ENCODE measurements at places on chromosomes 3 and 15.

GRCh38 chr15:63953524-63953923, 92.8 kb downstream of the DAPK2 start:
- no peak for DNase-seq

- no peak for DNase-seq
Measured at GRCh38 chr3:51642462-51642861, 28.6 kb upstream of the TEX264 start.

DNA sequence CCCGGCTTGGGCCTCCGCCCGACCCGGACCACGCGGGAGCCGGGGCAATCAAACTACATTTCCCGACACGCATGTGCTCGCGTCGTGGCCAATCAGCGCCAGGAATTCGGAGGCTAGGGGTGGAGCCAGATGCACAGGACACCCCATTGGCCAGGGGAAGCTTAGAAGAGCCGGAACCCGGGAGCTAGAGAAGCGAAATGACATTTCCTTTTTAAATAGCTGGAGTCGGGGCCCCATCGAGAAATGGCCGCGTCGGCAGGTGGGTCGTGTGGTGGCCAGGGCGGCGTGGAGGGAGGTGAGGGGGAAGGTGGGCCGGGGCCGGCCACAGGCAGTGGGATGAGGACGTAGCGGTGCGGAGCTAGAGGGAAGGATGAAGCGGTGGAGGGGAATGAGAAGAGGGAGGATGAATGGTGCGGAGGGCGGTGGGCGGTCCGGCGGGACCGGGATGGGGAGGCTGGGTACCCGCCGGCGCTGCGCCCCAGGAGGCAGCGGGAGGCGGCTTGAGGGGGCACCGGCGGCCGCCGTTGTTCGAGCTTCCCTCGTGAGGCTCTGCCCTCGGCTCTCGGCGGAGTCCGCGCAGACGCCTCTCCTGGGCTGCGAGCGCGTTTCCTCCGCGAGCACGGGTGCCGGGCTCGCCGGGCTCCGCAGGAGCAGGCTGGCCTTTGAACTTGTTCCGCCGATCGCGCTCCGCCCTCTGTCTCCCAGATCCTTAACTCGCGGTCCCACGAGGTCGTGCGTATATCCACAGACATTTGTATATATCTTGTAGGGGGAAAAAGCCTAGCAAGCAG, at the start of gene KBTBD8:
Gene KBTBD8 (plus strand): TSS at position 195 of the 791 bp plus-strand sequence. CDS start 49 bp downstream, at position 244.
- DNase-seq = no peak

DNA sequence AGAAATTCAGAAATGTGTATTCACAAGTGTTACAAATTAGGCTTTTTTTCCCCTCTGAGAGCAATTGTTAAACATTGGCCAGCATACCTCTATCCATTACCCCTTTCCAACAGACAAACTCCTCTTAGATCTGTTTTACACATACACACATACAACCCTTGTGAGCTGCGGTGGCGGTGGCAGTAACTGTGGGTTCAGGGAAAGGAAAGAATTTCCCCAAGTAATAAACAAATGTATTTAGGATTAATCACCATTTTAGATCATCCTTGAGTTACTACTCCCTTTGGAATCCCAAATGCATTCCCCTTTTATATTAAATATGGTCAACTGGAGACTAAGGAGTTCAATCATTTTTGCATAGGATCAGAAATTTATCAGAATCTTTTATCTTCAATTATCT, 667.0 kb downstream of the FHIT start:
- no peak for DNase-seq

Measured in stimulated activated CD8-positive, alpha-beta memory T cell treated with anti-CD3 and anti-CD28 coated beads, Interleukin-2, amount 100 ng/mL, for 1 hour (primary cell).